GM23248 (cell line): ENCODE measurements at places on chromosomes 16 and 17. TPM values are rescaled to one million over a fixed set of nuclear protein-coding genes. Genes with fewer than 3 reads are reported as not detected.

DNA sequence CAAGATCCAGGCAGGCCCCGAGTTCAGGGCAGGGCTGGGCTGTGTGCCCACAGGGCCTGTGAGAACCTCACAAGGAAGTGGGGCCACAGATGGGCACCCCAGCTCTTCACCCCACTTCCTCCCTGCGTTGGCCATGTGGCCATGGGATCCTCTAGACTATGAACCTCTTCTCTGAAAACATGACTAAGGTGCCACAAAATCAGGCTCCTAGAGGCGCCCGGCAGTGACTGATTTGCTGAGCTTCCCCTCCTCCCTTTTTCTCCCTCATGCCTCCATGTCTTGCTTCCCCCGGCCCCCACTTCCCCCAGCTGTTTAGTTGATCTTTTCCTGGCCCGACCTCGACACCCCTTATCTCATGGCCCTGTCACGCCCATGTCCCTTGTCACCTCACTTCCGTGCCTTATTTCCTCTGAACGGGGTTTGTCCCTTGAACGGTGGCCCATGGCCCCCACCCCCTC, 87.1 kb downstream of the KCNJ12 start:
- no peak overlapping the region for H3K27ac ChIP-seq
- peaks cover 39% of the 10 kb centered on the region for H3K27me3 ChIP-seq
- no peak overlapping the region for H3K4me3 ChIP-seq
- no peak for DNase-seq
- no peaks in the 10 kb centered on the region for H3K36me3 ChIP-seq

GRCh38 chr16:27313422-27314160, at the start of gene IL4R:
Gene IL4R, plus strand, starts transcription at chr16:27313974. Its CDS starts 26,230 bp downstream, at chr16:27340204.
- peak; percentile 91 for DNase-seq
- peak within 1 kb of the TSS; percentile 96 for H3K4me3 ChIP-seq
- no peaks in the 10 kb centered on the region for H3K27me3 ChIP-seq
- peaks cover 24% of the 10 kb centered on the region for H3K4me1 ChIP-seq
- no peaks in the 10 kb centered on the region for H3K36me3 ChIP-seq
- H3K27ac ChIP-seq = peak within 1 kb of the TSS; percentile 91

GRCh38 chr17:81367171-81367570, 28.1 kb upstream of the BAHCC1 start:
- no peak overlapping the region for H3K4me3 ChIP-seq
- H3K27me3 ChIP-seq = no peaks in the 10 kb centered on the region
- DNase-seq = no peak

DNA sequence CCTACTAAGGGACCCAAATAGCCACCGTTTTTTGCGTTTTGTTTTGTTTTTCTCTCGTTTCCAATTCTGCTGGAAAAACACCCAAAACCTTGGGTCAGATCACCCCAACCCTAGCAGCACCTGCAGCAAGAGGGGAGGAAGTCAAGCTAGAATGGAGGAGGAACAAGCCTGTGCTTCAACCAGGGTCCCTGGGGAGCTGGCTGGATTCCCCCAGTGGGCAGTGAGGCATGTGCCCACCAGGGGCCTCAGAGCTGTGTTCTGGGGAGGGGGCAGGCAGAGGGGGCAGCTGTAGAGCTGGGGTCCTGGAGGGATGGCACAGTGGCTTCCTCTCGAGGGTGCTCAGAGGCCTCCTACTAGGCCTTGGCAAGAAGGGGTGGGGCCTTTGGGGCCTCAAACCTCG, 6.5 kb downstream of the CD79B start:
- no peak overlapping the region for H3K4me3 ChIP-seq
- no peaks in the 10 kb centered on the region for H3K27me3 ChIP-seq
- DNase-seq = no peak
- no peaks in the 10 kb centered on the region for H3K36me3 ChIP-seq
- no peaks in the 10 kb centered on the region for H3K4me1 ChIP-seq

DNA sequence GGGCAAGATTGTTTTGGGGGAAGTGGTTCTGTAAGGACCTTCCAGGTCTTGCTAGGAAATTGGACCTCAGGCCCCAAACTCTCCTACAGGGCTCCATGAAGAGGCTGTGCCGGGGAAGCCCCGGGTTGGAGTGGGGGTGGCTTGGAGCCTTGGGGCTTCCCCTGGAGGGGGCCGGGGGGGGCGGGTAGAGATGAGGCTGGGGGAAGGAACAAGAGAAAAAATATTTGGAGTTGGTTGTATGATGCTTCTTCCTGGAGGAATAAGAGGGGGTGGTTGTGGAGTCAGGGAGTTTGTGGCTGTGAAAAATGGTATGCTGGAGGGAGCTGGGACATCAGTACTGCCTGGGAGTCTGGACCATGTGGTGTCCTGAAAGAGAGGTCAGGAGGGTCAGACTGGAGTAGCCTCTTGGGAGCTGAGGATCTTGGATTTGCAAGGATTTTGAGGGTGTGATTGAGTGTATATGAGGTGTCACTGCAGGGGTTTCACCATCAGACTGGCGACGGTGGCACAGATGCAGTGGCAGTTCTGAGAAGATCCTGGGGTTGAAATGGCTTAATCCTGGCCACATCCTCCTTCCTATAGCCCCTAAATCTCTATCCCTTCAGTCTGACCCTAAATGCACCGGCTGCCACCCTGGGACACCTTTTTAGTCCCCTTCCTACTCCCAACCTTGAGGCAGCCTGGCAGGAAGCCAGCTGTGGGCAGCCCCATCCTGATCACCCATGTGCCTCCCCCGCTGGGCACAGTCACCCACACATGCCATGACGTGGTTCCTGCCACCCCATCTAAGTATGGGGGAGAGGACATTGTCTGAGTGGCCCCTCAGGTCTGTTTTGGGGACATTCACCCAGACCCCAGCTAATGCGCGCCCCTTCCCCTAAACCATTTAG, 10.9 kb downstream of the RARA start:
- H3K36me3 ChIP-seq = no peaks in the 10 kb centered on the region
- DNase-seq = peak; percentile 53
- no peaks in the 10 kb centered on the region for H3K27me3 ChIP-seq
- H3K4me1 ChIP-seq = peaks cover 71% of the 10 kb centered on the region
- peak overlapping the region; percentile 83 for H3K4me3 ChIP-seq

Gene TIMP2
- 587 and 620 TPM in 2 replicates for total RNA-seq

Gene TMEM220
- 0.54 and 5.6 TPM in 2 replicates for total RNA-seq

Gene CCL22
- not detected in 2 replicates for total RNA-seq

DNA sequence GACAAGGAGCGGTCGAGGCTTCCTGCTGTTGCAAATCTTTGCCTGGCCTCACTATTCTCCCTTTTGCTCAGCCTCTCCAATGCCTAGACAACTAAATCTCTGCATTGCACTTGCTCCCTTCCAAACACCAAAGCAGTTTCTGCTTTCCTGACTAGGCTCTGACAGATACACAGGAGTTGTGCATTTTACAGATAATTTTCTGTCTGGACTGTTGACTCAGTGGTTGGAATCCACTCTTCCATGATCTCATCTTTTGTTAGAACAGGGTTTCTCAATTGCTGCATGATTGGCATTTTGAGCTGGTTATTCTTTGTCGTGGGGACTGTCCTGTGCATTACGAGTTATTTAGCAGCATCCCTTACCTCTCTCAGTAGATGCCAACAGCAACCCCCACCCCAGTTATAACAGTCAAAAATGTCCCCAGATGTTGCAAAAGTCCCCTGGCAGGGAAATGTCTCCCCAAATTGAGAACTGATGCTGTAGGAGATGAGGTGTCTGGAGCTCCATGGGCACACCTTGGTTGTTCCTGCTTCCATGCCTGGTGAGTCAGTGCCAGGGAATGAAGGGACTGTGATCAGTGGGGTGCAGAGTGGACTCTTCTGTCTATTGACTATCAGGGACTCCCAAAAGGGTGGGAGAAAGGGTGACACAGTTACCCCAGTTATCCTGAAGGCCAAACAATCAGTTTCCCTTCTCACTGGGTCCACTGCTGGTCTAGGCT, 557.4 kb upstream of the PSMD7 start:
- no peaks in the 10 kb centered on the region for H3K36me3 ChIP-seq
- DNase-seq = no peak
- no peaks in the 10 kb centered on the region for H3K27me3 ChIP-seq
- H3K27ac ChIP-seq = no peak overlapping the region
- H3K4me3 ChIP-seq = no peak overlapping the region

- no peaks in the 10 kb centered on the region for H3K27me3 ChIP-seq
- H3K4me3 ChIP-seq = peak overlapping the region; percentile 94
- peaks cover 23% of the 10 kb centered on the region for H3K4me1 ChIP-seq
- DNase-seq = no peak
- H3K27ac ChIP-seq = peak overlapping the region; percentile 71
These were observed 297 bp downstream of the TBC1D10B start for GRCh38 chr16:30369938-30370455.

Gene NOD2
- total RNA-seq = not detected in 2 replicates

Gene TBC1D3C
- not detected in 2 replicates for total RNA-seq

DNA sequence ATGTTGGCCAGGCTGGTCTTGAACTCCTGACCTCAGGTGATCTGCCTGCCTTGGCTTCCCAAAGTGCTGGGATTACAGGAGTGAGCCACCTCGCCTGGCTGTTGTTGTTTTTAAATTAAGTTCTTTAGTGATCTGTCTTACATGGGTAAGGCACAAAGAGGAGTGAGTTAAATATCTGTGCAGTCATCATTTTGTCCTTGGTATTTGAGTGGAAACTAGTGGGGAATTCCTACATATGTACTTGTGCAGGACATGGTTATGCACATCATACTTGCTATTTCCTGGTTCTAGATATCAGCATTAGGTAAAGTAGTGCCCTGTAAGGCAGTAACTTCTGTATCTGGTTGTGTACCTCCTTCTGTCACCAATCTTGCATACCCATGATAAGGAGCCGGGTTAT, 3.7 kb downstream of the KPNB1 start:
- H3K4me3 ChIP-seq = peak overlapping the region; percentile 4
- peaks cover 59% of the 10 kb centered on the region for H3K36me3 ChIP-seq
- no peaks in the 10 kb centered on the region for H3K27me3 ChIP-seq
- H3K4me1 ChIP-seq = peaks cover 43% of the 10 kb centered on the region
- no peak overlapping the region for H3K27ac ChIP-seq

GRCh38 chr17:15969463-15969862, 24.5 kb downstream of the ADORA2B start:
- H3K27me3 ChIP-seq = no peaks in the 10 kb centered on the region
- no peak overlapping the region for H3K27ac ChIP-seq
- no peak overlapping the region for H3K4me3 ChIP-seq
- no peaks in the 10 kb centered on the region for H3K36me3 ChIP-seq
- no peak for DNase-seq

- H3K27me3 ChIP-seq = no peaks in the 10 kb centered on the region; the same call in 1 of the 2 replicates
- no peak overlapping the region for H3K27ac ChIP-seq
- no peaks in the 10 kb centered on the region for H3K36me3 ChIP-seq
- no peak for DNase-seq
- H3K4me1 ChIP-seq = peaks cover 13% of the 10 kb centered on the region
These were observed 17.9 kb upstream of the TANGO6 start for GRCh38 chr16:68825427-68825826.

Gene HCRT
- not detected in 2 replicates for total RNA-seq

- H3K4me3 ChIP-seq = no peak overlapping the region
- no peaks in the 10 kb centered on the region for H3K4me1 ChIP-seq
- H3K27me3 ChIP-seq = no peaks in the 10 kb centered on the region; the same call in 1 of the 2 replicates
- no peak for DNase-seq
- H3K36me3 ChIP-seq = no peaks in the 10 kb centered on the region
These were observed 18.7 kb downstream of the RCVRN start for GRCh38 chr17:9886141-9886930.

GRCh38 chr16:2474877-2475412, at the start of gene TBC1D24:
Gene TBC1D24, plus strand, starts transcription at chr16:2475127. Its CDS starts 21,022 bp downstream, at chr16:2496149.
- H3K27ac ChIP-seq = peak within 1 kb of the TSS; percentile 49
- no peaks in the 10 kb centered on the region for H3K27me3 ChIP-seq
- no peaks in the 10 kb centered on the region; the same call in 1 of the 2 replicates for H3K4me1 ChIP-seq
- H3K36me3 ChIP-seq = no peaks in the 10 kb centered on the region
- peak within 1 kb of the TSS; percentile 93 for H3K4me3 ChIP-seq

- H3K27ac ChIP-seq = no peak overlapping the region
- no peak overlapping the region for H3K4me3 ChIP-seq
- H3K27me3 ChIP-seq = no peaks in the 10 kb centered on the region
- H3K36me3 ChIP-seq = no peaks in the 10 kb centered on the region
- H3K4me1 ChIP-seq = peaks cover 5% of the 10 kb centered on the region; the same call in 1 of the 2 replicates
These were observed 34.2 kb upstream of the HS3ST3A1 start for GRCh38 chr17:13635951-13636350.

GRCh38 chr16:71407731-71408130, 34.1 kb downstream of the TLE7 start:
- H3K27me3 ChIP-seq = peaks cover 13% of the 10 kb centered on the region
- DNase-seq = no peak
- no peaks in the 10 kb centered on the region for H3K4me1 ChIP-seq
- no peaks in the 10 kb centered on the region for H3K36me3 ChIP-seq

Gene WDR45B
- 87.3 and 118 TPM in 2 replicates for total RNA-seq

DNA sequence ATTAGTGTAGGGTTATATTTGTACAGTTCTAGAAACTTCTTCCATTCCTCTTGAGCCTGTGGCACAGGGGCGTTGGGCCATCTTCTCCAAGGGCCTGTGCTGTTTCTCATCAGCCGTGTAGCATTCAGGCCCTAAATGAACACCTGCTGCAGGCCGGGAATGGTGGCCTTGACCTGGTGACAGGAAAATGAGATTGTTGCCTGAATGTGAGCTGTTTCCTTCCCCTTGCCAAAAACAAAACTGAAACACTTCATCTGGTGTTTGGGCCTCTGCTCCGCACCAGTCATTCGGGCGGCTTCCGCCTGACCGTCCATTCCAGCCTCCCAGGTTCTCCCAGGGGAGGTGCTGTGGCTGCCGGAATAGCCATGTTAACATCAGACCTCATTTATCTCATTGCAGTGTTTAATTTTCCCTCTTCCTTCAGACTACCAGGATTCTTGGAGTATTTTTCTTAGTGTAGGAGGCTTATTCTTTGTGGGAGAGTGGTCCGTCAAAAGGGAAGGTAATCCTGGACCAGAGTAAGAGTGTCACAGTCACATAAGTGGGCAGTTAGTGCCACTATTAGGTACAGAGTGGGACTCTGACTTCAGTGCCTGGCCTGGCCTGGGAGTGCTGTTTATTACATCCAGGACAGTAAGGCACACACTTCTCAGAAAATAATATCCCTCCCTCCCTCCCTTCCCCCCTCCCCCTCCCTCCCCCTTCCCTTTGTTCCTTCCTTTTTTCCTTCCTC, 61.9 kb downstream of the WWP2 start:
- no peaks in the 10 kb centered on the region for H3K27me3 ChIP-seq
- DNase-seq = no peak
- peaks cover 10% of the 10 kb centered on the region; the same call in 1 of the 2 replicates for H3K4me1 ChIP-seq
- H3K4me3 ChIP-seq = no peak overlapping the region
- no peak overlapping the region for H3K27ac ChIP-seq

GRCh38 chr16:54890381-54890780, 40.3 kb upstream of the IRX5 start:
- no peak overlapping the region for H3K27ac ChIP-seq
- no peak overlapping the region for H3K4me3 ChIP-seq
- DNase-seq = no peak

DNA sequence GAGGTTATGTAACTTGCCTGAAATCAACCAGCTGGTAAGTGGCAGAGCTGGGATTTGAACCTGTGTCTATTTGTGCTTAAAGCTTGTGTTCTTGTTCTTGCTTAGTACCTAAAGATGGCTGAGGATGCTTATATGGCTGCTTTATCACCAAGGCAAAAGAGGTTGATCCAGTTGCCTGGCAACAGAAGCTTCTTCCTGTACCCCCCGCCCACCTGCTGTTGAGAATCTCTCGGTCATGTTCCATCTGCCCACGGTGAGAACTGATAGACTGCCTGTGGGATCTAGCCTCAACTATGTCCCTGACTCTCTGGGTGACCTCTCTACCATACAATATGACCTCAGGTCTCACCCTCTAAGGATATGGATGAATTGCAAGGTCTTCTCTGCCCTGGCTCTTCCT, 60.7 kb downstream of the ABCC6 start:
- no peaks in the 10 kb centered on the region for H3K4me1 ChIP-seq
- no peaks in the 10 kb centered on the region for H3K36me3 ChIP-seq
- H3K27ac ChIP-seq = no peak overlapping the region
